Stimulated activated CD8-positive, alpha-beta memory T cell treated with anti-CD3 and anti-CD28 coated beads, Interleukin-15, amount 100 ng/mL, for 4 hours (primary cell): ENCODE measurements at places on chromosomes 3 and 15.

DNA sequence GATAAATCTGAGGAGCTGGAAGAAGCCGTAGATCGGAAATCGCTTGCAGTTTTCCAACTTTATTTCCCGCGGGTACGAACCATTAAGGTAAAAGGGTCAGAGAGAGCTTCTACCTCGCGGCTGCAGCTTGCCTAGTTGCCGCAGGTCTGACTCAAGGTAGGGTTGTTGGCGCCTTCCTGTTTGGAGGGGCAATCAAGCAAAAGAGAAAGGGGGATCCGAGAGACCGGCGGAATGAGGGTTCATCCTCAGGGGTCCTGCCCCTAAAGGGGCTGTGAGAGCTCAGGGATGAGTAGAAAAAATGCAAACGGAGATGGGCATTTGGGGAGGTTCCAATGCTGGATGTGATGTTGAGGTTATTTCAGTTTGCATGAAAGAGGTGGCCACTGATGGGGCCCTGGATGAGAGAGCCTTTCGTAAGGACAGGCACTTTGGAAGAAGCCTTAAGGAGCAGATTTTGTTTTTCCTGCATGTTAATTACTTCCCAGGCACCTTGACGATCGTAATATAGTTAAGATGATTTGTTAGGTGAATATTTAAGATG lies 265.4 kb downstream of the CGGBP1 start:
- no peak for DNase-seq

- no peak for DNase-seq
These were observed 161.1 kb upstream of the UBE2E1 start for GRCh38 chr3:23644676-23645075.

DNA sequence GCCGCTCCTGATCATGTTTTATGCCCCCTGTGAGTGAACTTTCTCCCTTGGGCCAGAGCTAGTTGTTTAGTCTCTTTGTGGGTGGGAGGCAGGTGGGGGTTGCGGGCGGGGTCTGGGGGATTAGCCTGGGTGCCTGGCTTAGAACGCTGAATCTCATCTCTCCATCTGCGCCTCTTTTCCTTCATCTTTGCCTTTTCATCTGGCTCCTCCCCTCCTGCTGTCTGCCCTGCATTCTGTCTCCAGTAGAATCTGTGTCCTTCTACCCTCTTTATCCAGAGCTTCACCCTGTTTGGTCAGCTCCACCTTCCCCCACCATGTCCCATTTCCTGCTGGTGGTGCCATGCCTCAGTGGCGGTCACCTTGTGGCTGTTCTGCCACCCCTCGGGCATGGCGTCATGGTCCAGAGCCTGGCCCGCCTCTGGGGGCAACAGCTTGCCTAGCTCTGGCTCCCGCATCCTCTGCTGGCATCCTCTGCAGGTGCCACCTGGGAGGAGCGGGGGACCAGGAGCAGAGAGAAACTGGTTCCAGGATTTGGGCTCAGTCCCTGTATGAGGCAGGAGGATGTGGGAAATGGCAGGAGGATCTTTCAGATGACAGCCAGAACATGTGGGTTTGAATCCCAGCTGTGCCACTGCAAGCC lies 44.3 kb downstream of the PDIA5 start:
- DNase-seq = no peak

DNA sequence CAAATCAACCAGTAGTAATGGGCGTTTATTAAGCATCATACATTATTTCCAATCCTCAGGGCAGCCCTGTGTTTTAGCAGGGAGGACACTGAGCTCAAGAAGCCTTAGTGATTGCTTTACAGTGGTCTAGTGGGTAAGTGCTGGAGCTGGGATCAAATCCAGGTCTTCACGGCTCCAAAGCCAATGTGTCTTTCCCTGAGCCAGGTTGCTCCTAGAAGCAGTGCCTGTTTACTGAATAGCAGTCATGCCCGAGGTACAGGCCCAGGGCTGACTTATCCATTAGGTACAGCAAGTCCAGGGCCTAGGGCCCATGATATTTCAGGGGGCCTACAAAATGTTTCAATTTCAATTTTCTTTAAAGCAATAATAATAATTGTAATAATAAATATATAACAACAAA lies 9.6 kb upstream of the SMAD6 start:
- no peak for DNase-seq

GRCh38 chr15:29141308-29142128 lies 128.1 kb downstream of the NSMCE3 start:
- no peak for DNase-seq
